ENCODE measurements at places on chromosomes 3 and 15. TPM values are rescaled to one million over a fixed set of nuclear protein-coding genes. Genes with fewer than 3 reads are reported as not detected.

DNA sequence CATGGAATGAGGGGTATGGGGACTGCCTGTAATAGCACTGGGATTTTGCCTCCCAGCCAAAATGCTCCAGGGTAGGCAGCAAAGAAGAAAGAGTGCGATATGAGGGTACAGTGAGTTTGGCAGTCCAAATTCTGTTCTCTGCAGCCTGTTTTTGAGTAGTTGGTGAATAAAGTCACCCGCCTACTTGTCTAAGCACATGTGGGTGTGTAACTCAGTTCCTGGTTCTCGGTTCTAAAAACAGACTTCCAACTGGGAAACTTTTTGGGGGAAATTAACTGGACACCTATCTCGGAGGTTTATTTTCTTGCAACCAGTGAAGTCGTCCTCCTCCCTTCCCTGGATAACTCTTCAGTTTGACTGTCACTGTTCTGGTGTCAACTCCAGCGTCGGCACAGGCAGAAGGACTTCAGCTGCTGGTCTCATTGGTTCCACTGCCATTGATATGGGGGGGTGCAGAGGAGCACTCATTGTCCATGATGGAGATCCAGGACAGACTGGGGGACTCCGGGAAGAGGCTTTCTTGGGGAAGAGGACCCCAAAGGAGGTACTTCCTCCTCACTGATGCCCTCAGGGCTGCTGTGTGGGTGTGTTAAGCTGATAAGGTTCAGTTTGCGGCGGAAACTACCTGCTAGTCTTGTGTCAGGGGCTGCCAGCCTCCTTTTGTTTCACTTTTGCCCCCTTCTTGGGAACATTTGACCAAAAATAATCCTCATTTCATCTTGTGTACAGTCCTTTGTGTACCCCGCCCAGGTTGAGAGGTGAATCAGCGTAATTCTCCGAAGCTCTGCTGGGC lies 13.2 kb downstream of the GHRL start:
- peaks cover 39% of the 10 kb centered on the region for H3K4me1 ChIP-seq
- no peaks in the 10 kb centered on the region for H3K27me3 ChIP-seq
- no peak overlapping the region for H3K4me3 ChIP-seq
- no peak for DNase-seq
- H3K27ac ChIP-seq, result no peak overlapping the region

EIF2B5 gene
- total RNA-seq, result 70.2 TPM

- H3K27me3 ChIP-seq, result no peaks in the 10 kb centered on the region
- H3K4me1 ChIP-seq, result no peaks in the 10 kb centered on the region
- no peak overlapping the region for H3K27ac ChIP-seq
- DNase-seq, result no peak
- no peaks in the 10 kb centered on the region for H3K36me3 ChIP-seq
- no peak overlapping the region for H3K4me3 ChIP-seq
These were observed 128.5 kb downstream of the MYRIP start for GRCh38 chr3:39937874-39938273.

DNA sequence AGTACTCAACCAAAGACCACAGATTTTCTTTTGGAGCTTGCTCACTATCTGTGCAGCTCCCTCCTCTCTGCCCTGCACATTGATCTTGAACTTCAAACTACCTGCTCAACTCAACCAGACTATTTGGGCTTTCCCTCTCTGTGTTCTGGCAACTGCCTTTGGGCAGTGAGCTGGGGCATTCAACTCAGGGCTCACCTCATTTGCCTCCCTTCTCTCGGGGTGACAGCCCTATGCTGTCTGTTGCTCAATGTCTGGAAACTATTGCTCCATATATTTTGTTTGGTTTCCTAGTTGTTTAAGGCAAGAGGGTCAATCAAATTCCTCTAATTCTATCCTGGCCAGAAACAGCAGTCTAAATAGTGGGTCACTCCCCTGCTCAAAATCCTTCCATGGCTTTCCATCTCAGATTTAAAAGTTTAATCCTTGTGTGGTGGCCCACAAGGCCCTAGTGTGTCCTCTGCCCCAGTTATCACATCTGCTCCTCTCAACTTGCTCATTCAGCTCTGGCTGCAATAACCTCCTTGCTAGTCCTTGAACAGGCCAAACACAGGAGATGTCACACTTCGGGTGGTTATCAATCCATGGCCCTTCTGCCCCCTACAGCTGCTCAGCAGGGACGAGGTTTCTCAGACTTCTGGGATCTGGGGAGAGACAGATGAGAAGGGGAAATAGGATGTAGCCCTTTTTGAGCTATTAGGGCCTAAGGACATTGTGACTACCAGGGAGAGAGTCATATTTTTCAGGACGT lies 67.8 kb downstream of the SNRK start:
- H3K4me1 ChIP-seq, result peaks cover 4% of the 10 kb centered on the region
- no peak for DNase-seq
- H3K27me3 ChIP-seq, result no peaks in the 10 kb centered on the region
- H3K27ac ChIP-seq, result no peak overlapping the region
- H3K4me3 ChIP-seq, result no peak overlapping the region
